Left hindlimb (tissue), 1 donor: ENCODE measurements at places on chromosomes 4 and X.

GRCh38 chr4:159505266-159505975 is 402.5 kb downstream of the RAPGEF2 start:
- no peak for DNase-seq

DNA sequence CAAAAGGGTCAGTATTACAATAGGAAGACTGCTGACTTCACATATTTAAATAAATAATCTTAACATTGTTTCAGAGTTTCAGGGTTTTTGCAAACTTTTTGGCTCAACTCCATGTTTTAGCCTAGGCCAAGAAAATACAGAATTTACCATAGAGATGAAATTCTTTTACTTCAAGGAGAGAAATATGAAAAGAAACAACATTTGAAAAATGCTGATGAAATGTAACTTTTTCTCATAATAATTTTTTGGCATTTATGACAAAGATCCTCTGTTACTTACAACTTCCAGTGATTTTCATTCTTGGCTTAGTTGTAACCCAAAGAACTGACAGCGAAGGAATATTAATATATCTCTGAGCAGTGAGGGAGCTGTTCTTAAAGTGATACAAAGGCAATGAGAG is 316.1 kb upstream of the EMCN start:
- DNase-seq, result no peak

DNA sequence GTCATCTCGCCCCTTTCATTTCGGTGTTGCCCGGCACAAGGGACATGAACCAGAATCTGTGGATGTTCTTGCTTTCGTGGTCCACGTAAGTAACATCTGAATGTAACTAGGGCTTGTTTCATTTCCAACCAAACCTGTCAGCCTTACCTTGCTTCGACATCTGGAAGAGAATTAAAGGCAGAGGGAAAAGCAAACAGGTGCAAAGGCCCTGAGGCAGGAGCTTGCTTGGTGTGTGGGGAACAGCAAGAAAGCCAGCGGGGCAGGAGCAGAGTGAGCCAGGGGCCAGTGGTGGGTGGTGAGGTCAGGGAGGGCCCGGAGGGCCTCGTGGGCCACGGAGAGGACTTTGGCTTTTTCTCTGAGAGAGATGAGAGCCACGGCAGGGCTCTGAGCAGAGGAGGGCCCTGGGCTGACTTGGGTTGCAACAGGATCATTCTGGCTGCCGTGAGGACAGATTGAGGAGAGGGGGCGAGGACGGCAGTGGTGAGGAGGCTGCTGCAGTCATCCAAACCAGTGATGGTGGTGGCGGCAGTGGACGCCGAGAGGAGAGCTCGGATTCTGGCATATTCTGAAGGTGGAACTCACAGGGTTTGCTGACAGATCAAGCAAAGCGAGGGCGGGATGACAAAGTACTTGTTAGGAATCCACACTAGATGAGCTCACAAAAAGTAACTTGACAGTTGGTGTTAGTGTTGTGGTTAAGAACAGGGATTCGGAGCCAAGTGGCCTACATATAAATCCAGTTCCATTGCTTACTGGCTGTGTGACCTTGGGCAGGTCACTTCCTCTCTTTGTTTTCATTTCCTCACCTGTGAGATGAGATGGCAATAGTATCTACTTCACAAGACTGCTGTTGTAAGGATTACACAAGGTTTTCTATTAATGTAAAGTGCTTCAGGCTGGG is 6.8 kb upstream of the WDR13 start:
- no peak for DNase-seq

DNA sequence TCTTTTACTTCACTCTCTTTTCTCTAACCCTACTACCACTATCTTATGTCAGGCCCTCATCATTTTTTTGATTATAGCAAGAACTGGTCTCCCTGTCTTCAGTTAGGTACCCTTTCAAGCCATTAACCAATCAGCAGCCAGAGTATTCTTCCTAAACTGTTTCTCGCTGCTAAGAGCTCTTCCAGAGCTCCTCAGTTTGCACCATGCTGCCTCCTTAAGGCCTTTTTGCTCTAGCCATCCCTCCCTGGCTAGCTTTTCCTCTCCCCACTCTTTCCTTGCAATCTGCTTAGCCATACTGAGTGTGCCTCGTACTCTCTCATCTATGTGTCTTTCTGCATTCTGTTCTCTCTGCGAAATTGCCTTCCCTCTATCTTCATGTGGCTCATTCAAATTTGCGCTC is 32.9 kb downstream of the KIF4A start:
- DNase-seq, result no peak

- no peak for DNase-seq
These were observed 32.3 kb downstream of the BLOC1S4 start for GRCh38 chr4:6748286-6748685.
